ENCODE measurements at places on chromosomes 1 and 21. TPM values are rescaled to one million over a fixed set of nuclear protein-coding genes. Genes with fewer than 3 reads are reported as not detected.

LCE1F gene
- polyA plus RNA-seq, result not detected

AMY1A gene
- not detected for polyA plus RNA-seq

CLCNKA gene
- not detected for polyA plus RNA-seq

HFM1 gene
- polyA plus RNA-seq, result not detected

GRCh38 chr1:220785166-220786056 lies 1.3 kb upstream of the MTARC1 start:
- no peak for DNase-seq
- no peak overlapping the region for H3K27ac ChIP-seq
- peaks cover 8% of the 10 kb centered on the region for H3K27me3 ChIP-seq
- no peak overlapping the region for H3K4me3 ChIP-seq
- no peaks in the 10 kb centered on the region for H3K4me1 ChIP-seq
- no peaks in the 10 kb centered on the region for H3K36me3 ChIP-seq

GRCh38 chr1:19036041-19036812 lies 79.8 kb upstream of the IFFO2 start:
- peaks cover 5% of the 10 kb centered on the region for H3K27me3 ChIP-seq
- no peak overlapping the region for H3K27ac ChIP-seq
- H3K4me3 ChIP-seq, result no peak overlapping the region
- no peaks in the 10 kb centered on the region for H3K4me1 ChIP-seq

DNA sequence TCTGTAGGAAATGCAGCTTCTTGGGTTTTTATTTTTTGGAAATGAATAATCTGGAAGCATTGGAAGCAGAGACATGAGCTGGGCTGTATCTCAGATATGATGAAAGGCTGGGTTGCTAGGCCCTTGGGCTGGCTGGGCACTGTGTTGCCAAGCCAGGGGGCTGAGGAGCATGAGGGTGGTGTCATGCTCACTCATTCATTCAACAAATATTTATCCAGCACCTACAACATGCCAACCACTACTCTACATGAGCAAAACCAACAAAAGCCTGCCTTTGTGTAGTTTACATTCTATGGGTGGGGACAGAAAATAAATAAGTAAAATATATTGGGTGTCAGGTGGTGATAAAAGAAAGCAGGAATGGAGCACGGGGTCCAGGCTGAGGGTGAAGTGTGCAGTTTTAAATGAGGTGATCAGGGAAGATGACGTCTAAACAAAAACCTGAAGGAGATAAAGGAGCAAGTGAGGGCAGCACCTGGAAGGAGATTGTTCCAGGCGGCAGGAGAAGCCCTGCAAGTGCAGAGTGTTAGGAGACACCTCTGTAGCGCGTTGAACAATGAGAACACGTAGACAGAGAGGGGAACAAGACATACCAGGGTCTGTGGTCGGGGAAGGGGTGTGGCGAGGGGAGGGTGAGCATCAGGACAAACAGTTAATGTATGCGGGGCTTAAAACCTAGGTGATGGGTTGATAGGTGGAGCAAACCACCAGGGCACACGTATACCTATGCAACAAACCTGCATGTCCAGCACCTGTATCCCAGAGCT lies 10.9 kb downstream of the TAGLN2 start:
- H3K27me3 ChIP-seq, result peaks cover 13% of the 10 kb centered on the region
- H3K27ac ChIP-seq, result peak overlapping the region; percentile 96
- peaks cover 36% of the 10 kb centered on the region for H3K36me3 ChIP-seq
